ENCODE measurements at places on chromosomes 7 and 10. TPM values are rescaled to one million over a fixed set of nuclear protein-coding genes. Genes with fewer than 3 reads are reported as not detected.

Gene LOXL4
- total RNA-seq, result 16.9 TPM

Gene TRUB1
- 7.9 TPM for total RNA-seq

Gene CPN1
- not detected for total RNA-seq

Gene ELFN1
- 6.0 TPM for total RNA-seq

Gene OPN4
- total RNA-seq, result not detected

Gene TACR2
- 22.5 TPM for total RNA-seq

Gene DPP6
- 4.1 TPM for total RNA-seq

Gene SNX10
- 16.8 TPM for total RNA-seq

Gene CDC14C
- total RNA-seq, result not detected

Gene OR2A12
- total RNA-seq, result not detected

Gene ACTL6B
- total RNA-seq, result not detected

Gene GALNT17
- 4.4 TPM for total RNA-seq

Gene FOXI2
- total RNA-seq, result 1.3 TPM

Gene PNLIP
- not detected for total RNA-seq

Gene NRG3
- total RNA-seq, result 0.27 TPM

Gene WNT8B
- not detected for total RNA-seq

- DNase-seq, result no peak
Observed at GRCh38 chr7:22549051-22549450, 49.1 kb upstream of the STEAP1B start.

DNA sequence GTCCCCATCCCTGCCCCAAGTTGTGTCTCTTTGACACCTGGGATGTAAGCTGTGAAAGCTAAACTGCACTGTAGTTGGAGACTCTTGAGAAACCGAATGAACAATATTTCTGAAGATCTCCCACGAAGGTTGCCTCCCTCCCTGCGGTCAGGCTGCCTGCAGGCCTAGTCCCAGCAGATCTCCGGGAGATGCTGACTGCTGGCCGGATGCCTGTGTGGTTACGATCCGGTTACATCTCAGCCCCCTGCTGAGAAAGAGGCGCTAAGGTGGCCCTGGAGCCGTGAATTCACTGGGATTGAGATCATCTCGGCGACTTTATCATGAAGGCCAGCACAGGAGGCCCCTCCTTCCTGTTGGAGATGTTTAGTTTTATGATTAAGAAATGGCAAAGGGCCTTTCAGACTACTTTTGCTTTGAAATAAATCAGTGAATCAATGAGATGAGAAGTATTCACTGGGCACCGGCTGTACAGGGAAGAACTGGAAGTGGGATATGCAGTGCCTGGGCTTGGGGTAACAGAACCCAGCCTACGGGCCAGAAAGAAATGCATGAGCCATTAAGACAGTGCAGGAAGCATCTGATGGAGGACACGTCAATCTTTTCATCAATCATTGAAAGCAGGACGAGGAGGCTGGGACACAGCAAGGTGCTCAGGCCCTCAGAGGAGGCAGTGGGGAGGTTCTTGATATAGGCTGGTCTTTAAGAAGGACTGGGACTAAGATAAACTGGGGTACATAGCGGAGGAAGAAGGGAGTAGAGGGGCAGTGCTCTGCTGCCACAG, 177.6 kb downstream of the PRKAG2 start:
- peak; percentile 59 for DNase-seq

GRCh38 chr7:39950473-39951225, 593 bp downstream of the CDK13 start:
- no peak for DNase-seq

- DNase-seq, result no peak
Observed at GRCh38 chr7:99992330-99993038, 16.7 kb upstream of the AZGP1 start.

- no peak for DNase-seq
Observed at GRCh38 chr7:988963-989529, 6.1 kb downstream of the CYP2W1 start.

GRCh38 chr7:102860351-102860811, 52.4 kb upstream of the LRRC17 start:
- DNase-seq, result no peak

DNA sequence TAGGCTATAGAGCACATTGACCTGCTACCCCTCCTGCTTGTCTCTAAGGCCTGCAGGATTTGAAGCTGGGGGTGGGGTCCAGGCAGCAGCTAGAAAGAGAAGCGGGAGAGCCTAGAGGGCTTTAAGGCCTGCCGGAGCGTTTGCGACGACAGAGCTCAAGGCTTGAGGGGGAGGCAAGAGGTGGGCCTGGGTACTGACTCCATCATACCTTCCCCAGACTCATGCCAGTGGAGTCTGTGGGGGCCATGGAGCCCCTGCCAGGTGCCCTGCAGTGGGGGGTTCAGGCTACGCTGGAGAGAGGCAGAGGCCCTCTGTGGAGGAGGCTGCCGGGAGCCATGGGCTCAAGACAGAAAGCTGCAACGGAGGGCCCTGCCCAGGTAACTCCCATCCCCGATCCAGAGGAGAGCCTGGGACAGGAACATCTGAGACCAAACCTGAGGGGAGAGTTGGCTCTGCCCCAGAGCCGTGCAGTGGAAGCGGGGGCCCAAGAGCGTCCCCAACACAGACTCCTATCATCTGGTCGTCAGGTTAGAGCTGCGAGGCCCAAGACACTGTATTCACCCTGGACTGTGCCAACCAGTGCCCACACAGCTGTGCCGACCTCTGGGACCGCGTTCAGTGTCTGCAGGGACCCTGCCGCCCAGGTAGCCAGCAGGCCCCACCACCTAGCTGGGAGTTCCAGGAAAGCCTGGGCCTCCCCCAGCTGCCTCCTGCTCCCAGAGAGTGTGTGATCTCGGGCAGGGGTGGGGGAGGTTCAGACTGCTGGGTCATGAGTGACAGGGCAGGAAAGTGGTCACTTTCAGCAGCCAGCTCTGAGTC, 13.2 kb upstream of the ZNF862 start:
- no peak for DNase-seq

GRCh38 chr10:110758898-110759297, 112.8 kb upstream of the PDCD4 start:
- peak; percentile 34 for DNase-seq

GRCh38 chr10:96044736-96045135, 1.4 kb downstream of the CCNJ start:
- no peak for DNase-seq

- DNase-seq, result no peak
Observed at GRCh38 chr10:103822107-103822716, 33.2 kb downstream of the SH3PXD2A start.

DNA sequence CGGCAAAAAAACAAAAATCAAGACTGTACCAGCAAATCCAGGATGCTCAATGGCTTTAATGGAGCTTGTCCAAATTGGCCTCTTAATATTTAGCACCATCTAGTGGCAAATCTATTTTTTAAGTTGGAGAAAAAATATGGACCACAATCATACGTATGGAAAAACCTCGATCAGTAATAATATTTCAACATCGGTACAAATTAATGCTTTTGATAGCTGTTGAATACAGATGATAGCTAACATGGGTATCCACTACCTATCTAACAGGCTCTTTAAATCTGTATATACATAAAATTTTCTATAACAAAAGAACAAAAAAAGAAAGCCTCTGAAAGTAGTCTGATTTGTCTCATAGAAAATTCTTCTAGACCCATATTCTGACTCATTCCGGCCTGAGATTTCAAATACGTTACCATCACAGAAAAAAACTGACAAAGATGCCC, 29.2 kb downstream of the COA1 start:
- DNase-seq, result no peak

DNA sequence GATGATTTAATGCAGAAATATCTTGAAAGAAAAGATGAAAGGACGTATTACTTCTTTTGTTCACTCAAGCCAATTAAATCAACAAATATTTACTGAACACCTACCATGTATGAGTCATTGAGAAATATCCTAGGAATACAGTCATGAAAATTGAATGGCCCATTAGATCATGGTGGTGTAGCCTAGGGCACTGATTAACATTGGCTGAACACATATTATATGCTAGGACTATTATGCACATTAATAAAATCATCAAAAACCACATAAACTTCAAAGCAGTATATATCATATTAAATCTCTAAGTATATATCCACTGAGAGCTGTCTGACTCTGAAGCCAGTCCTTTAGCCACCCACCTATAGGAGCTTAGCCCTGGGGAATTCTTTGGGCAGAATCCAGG, 41.8 kb downstream of the FAM204A start:
- DNase-seq, result no peak

- DNase-seq, result no peak
Observed at GRCh38 chr7:23759671-23760391, 49.8 kb downstream of the STK31 start.

GRCh38 chr10:119849031-119849789, 23.4 kb downstream of the MCMBP start:
- DNase-seq, result no peak

DNA sequence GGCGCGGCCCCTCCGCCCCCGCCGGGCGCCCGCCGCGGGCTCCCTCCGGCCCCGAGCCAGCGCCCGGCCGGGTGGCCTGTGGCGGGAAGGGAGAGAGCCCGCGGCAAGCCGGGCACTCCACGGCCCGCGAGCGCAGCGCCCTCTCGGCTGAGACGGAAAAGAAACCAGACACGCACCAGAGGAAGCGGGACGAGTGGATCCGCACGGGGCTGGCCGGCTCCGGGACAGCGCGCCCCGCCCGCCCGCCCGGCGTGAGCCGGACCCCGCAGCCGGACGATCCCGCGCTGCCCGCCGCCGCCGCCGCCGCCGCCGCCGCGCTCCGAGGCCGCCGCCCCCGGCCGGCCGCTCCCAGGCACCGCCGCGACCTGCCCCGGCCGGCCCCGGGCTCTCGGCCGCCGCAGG, 300 bp downstream of the ARHGAP21 start:
- DNase-seq, result no peak

GRCh38 chr10:13062803-13063202, 37.2 kb upstream of the OPTN start:
- DNase-seq, result no peak

DNA sequence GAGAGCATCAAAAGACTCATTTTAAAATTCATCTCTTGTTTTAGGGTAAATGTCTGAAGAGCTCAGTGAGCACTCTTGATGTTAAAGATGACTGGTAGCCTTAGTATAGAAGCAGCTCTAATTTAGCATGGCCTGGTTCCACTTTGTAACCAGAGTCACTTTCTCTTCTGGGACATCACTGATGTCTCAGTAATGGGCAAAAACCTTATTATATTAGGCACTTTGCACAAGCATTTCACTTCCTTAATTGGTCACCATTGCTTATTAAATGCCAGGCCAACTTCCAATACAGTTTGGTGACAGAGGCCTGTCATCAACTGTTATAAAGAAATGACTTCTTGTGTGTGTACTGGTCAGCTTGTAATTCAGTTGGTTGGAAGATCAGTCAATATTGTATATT, 53.0 kb downstream of the STEAP1B start:
- DNase-seq, result no peak

- DNase-seq, result no peak
Observed at GRCh38 chr7:134520130-134520529, 7.2 kb upstream of the AKR1B10 start.

DNA sequence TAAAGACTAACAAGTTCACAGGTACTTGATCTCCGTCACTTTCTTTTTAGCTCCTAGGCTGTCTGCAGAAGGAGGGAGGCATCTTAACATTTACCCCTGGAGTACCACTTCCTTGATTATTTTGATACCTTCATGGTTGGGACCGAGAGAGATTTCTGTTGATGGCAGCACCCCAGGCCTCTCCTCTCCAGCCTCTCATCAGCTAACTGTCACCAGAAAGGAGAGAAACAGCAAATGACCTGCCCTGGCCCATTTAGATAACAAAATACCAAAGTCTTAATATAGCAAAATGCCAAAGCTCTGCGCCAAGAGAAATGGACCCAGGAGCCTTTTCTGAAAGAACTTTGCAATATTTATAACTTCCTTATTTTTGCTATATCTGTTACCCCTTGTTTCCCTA, 30.0 kb upstream of the KLHL7 start:
- DNase-seq, result no peak

GRCh38 chr10:14302035-14302434, 28.7 kb downstream of the FRMD4A start:
- no peak for DNase-seq

- DNase-seq, result no peak
Observed at GRCh38 chr7:43511029-43511428, 71.9 kb upstream of the STK17A start.

DNA sequence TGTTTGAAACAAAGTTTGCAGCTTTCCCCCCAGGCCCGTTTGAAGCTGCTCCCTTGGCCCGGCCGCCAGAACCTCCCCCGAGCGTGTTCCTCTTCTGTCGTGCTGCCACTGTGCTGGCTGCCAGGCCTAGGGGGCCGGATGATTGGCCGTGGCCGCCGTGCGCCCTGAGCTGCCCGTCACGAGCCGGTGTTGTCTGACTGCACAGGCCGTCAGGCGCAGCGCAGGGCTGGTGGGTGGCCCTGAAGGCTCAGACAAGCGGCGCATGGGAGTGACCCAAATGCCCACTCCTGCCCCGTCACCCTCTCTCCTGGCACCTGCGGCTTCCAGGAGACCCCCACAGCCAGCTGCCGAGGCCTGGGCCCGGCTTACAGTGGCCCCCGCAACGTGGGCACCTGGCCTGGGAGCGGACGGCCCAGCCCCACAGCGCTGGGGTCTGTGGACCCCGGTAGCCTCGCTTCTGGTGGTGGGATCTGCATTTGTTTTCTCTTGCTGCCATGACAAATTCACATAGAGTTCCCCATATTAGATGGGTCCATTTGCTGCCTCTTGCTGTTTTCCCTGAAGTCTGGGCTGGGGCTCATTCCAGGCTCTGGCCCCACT, 13.1 kb downstream of the JAKMIP3 start:
- DNase-seq, result peak; percentile 8

- no peak for DNase-seq
Observed at GRCh38 chr7:131786204-131786603, 229.8 kb upstream of the PODXL start.

GRCh38 chr7:36795451-36796021, 71.2 kb upstream of the AOAH start:
- DNase-seq, result no peak

Data from uterus (tissue), 4 donors.